Left renal cortex interstitium (tissue), 4 donors: ENCODE measurements at places on chromosomes 2 and 18.

DNA sequence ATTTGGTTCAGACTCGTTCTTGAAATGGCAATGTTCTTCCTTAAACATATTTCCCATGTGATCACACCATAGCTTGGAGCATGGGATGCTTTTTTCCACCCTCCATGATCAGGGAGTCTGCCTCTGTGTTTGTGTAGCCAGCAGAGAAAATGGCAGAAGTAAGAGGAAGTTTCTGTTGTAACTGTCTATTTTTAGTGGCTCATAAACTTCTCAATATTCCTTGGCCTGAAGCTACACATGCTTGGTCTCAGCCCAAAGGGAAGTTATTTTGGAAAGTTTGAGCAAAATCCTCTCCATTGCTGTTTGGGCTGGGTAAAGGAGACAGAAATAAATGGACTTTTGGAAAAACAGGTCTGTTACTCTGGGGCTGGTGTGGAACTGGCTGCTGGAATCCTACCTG is 33.4 kb upstream of the ITGA6 start:
- no peak for DNase-seq

GRCh38 chr18:475202-476031 is 25.1 kb downstream of the COLEC12 start:
- DNase-seq = no peak

DNA sequence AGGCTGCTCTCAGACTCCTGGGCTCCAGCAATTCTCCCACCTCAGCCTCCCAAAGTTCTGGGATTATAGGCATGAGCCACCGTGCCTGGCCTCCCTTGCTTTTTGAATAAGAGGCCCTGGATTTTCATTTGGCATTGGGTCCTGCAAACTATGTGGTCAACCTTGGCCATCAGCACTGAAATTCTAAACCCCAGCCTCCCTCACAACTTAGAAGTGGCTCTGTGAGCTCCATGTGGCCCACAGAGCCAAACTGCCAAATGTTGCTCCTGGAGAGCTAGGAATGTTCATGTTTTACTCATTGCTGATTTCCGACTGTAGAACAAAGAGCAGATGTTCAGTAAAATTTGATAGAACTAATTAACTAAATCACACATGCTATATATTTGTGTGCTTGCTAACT is 210.6 kb upstream of the AGAP1 start:
- DNase-seq = no peak

DNA sequence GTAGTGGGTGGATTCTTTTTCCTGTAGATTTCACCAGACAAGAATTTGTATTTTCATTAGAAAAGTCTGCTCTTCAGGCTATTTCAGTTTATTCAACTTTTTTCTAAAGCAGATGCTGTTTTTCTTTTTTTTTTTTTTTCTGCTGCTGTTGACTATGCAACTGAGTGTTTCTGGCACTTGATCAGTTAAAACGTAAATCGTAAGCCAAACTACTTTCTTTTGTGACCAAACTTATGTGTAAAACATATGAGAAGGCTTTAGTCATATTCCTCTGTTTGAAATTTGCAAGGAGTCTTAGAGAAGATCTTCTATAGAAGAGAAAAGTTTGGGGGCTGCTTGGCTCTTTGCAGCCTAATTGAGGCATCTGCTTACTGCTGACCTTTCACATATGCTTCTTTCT is 170.1 kb downstream of the PARD3B start:
- DNase-seq = no peak

- no peak for DNase-seq
These were observed 164.5 kb downstream of the PTH2R start for GRCh38 chr2:208570851-208571763.

DNA sequence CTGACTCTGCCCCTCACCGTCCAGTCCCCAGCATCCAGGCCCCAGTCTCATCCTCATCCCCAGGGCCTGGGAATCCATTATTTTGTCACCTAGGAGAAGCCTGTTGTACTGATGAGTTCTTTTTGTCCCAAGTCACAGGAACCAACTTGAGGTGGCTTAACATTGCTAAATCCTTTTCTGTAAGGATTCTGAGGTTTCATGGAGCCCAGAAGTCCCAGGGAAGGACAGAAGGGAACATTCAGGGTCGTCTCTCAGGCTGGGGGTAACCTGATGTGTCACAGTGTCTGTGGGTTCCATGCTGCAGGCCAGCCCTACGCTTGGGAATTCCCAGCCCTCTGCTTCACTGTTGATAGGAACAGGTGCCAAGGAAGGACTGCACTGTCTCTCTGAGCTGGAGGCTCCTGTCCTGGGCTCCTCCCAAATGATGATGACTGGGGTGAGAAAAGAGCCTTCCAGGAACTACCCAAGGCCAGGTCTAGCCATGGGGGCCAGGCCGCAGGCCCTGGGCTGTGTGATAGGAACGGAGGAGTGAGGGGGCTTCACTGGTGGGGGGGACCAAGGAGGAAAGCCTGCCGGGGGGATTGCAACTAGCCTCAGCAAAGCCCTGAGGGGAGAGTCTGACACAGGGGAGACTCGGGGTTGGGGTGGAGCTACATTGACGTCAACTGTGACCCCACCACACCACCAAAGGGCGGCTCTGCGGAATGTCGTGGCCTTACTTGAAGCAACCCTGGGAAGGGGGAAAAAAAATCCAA is 145.7 kb downstream of the SMAD7 start:
- no peak for DNase-seq

GRCh38 chr2:155256803-155257202 is 558.3 kb downstream of the KCNJ3 start:
- DNase-seq = no peak

GRCh38 chr2:226916669-226917068 is 80.8 kb downstream of the RHBDD1 start:
- DNase-seq = no peak
